ENCODE measurements at places on chromosomes 5 and 9.

- no peaks in the 10 kb centered on the region for H3K36me3 ChIP-seq
- no peaks in the 10 kb centered on the region for H3K27me3 ChIP-seq
- DNase-seq, result no peak
- H3K4me3 ChIP-seq, result no peak overlapping the region
Observed at GRCh38 chr9:91151718-91152095, 210.0 kb downstream of the AUH start.

GRCh38 chr5:142106061-142106460, 2.5 kb upstream of the NDFIP1 start:
- no peaks in the 10 kb centered on the region for H3K27me3 ChIP-seq
- no peaks in the 10 kb centered on the region for H3K36me3 ChIP-seq
- H3K4me3 ChIP-seq, result no peak overlapping the region
- H3K27ac ChIP-seq, result no peak overlapping the region
- H3K4me1 ChIP-seq, result peaks cover 10% of the 10 kb centered on the region

DNA sequence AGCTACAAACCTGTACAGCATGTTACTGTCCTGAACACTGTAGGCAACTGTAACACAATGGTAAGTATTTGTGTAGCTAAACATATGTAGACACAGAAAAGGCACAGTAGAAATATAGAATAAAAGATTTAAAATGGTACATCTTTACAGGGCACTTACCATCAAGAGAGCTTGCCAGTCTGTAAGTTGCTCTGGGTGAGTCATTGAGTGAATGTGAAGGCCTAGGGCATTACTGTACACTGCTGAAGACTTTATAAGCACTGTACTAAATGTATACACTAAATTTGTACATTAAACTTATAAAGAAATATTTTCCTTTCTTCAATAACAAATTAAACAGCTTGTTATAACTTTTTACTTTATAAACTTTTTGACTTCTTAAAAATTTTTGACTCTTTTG, 20.5 kb downstream of the ADRB2 start:
- no peaks in the 10 kb centered on the region for H3K27me3 ChIP-seq
- H3K36me3 ChIP-seq, result no peaks in the 10 kb centered on the region
- no peak overlapping the region for H3K27ac ChIP-seq
- no peak for DNase-seq

DNA sequence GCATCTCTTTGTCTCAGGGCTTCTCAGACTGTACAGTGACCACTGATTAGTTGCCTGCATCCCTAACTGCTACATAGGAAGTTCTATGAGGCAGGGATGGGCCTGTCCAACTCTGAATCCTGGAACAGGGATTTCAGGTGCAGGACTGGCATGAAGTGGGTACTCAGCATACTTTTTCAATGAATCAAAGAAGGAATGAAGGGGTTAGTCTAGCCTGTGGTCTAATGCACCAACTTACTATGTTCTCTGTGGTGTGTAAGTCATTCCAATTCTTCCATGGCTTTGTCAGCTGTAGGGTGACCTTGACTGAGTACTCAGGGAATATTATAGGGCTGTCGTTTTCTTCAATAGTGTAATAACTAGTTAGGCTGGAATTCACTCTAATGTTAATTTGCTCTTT, 8.3 kb downstream of the COL15A1 start:
- H3K36me3 ChIP-seq, result no peaks in the 10 kb centered on the region
- no peak overlapping the region for H3K4me3 ChIP-seq
- DNase-seq, result no peak
- no peaks in the 10 kb centered on the region for H3K4me1 ChIP-seq
- H3K27ac ChIP-seq, result no peak overlapping the region

Data from upper lobe of right lung (tissue), 1 donor.